ENCODE measurements at places on chromosomes 7 and 10.

DNA sequence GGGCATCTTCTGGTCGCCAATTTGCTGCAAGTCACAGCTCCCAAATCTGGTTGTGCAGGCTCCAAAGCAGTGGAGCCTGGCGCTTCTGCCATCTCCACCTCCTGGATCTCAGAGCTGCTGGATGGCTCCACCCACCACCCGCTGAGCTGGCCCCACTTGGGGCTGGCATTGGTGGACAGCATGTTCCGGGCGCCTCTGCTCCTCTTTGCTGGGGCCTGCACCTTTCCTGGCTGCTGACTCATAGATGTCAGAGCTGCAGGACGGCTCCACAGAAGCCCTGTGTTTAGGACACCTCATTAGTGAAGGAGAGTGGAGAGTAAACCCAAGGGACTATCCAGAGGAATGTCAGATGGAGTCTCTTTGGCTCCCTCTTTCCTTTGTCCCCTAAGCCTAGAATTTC lies 27.4 kb downstream of the MAPK8 start:
- DNase-seq = no peak

DNA sequence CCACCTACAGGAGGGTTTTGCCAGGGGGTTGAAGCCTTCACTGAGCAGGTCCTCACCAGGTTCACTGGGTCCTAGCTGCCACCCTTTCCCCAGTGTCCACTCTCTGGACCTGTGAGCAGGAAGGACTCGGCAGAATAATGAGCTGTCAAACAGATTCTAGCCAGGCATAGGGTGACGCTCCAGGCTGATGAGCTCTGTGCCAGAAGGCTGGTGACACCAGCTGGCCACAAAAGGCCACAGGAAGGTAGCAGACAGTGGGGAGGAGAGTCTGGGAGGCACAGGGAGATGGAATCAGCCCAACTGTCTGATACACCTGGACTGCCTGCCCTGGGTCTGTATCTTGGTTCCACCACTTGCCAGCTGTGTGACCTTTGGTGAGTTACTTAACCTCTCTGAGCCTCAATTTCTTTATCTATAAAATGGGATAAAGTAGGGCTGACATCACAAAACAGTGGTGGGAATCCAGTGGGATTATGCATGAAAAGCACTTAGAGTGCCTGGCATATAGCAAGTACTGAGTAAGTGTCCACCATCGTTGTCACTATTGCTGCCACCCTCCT lies 26.7 kb upstream of the NDST2 start:
- DNase-seq = no peak

DNA sequence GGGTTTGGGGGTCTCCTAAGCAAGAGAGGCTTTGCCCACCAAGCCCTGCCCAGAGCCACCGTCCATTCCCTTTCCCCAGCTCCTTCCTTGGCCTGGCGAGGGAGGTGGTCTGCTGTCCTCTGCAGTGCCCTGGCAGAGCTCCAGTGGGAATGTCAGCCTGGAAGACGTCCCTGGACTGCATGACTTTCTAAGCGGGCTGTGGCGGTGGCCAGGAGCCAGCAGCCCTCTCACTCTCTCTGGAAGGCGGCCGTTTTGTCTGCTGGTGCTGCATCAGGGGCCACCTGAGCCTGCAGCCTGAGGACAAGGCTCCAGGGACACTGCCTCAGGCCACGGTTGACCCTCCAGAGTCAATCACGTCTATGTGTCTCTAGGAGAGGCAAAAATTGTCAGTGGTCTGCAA lies 271.0 kb downstream of the SKAP2 start:
- DNase-seq = no peak

GRCh38 chr7:15042285-15043065 lies 139.9 kb upstream of the DGKB start:
- no peak for DNase-seq

GRCh38 chr7:140196361-140197217 lies 19.8 kb upstream of the KDM7A start:
- DNase-seq = no peak

GRCh38 chr7:95951997-95952795 lies 179.8 kb downstream of the DYNC1I1 start:
- DNase-seq = no peak

DNA sequence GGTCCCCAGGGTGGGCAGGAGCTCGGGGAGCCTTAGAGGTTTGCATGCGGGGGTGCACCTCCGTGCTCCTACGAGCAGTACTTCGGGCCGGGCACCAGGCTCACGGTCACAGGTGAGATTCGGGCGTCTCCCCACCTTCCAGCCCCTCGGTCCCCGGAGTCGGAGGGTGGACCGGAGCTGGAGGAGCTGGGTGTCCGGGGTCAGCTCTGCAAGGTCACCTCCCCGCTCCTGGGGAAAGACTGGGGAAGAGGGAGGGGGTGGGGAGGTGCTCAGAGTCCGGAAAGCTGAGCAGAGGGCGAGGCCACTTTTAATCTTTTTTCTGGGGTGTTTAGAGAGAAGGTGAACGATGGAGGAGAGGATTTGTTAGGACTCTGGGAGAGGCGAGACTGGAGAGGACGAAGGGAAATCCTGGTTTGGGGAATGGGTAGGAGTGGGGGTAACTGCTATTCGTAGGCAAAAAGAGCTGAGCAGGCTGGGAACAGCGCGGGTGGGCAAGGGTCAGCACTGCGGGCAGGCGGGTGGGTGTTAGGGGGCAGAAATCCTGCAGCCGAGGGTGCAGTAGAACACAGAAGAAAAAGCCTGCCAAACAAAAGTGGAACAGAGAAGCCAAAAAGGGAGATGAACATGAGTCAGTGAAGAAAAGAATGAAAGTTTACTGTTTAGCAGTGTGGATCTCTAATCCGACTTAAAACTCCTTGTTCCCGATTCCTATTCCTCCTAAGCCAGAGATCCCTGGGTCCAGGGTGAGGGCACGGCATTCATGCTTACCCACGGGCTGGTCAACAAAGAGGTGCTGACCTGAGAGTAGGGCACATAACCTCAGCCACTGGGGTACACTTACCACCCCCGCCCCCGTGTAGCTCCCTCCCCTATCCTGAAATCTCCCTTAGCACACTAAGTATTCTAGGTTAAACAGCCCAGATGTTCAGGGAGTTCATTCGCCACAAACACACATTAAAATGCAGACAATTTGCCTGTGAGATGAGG lies 26.9 kb downstream of the PRSS2 start:
- no peak for DNase-seq

DNA sequence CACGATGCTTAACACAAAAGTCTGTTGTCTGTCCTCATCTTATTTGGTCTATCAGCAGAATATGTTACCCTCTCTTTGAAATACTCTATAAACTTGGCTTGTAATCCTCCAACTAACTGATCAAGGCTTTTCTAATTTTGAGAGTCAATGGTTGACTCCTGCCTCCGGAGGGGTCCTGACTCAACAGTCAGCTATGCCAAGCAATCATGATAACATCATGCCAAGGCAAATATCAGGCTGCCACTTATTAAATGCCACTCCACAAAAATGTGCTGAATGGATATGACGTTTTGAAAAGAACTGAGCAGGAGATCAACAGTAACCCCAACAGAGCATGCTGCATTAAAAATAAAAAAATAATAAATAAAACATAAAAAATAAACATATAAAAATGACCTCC lies 116.1 kb downstream of the PARD3 start:
- no peak for DNase-seq

DNA sequence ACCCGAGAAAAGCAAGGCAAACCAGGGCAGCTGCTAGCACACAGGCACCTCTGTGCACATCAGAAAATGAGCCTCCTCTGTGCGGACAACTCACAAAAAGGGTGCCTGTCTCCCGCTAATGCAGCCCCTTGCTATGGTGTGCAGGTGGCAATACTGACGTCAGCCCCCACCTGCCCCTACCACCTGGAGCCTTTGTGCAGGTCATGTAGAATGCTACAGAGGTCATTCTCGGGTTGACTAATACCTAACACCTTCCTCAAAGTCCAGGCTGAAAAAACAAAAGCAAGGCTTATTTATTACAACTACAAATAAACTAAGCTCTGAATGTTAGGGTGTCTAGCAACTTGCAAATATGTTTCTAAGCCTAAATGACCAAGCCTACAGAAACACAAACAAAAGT lies 13.9 kb downstream of the PIP4K2A start:
- DNase-seq = no peak

DNA sequence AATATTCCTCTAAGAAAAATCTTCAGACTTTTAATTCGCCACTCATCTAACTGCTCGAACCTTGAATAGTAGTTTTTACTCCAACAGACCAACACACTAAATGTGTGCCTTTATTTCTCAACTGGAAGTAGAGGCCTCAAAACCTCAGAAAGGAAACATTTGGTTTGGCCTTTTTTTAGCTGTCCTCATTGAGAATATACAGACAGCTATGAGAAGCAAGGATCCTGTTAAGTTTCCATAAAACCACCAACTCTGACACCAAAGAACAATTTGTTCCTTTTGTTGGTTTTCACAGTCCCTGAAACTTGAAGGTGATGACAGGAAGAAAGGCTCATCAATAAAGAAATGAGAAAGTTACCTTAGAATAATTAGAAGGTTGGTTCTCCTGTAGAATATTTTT lies 199.2 kb upstream of the MEOX2 start:
- DNase-seq = no peak

GRCh38 chr7:107441581-107442422 lies 28.1 kb upstream of the GPR22 start:
- DNase-seq = no peak

- DNase-seq = no peak
These were observed 2.1 kb downstream of the NFE2L3 start for GRCh38 chr7:26153823-26154783.

GRCh38 chr7:66641526-66641871 lies 12.8 kb downstream of the KCTD7 start:
- no peak for DNase-seq

GRCh38 chr7:90303241-90303640 lies 17.9 kb downstream of the FAM237B start:
- DNase-seq = no peak

DNA sequence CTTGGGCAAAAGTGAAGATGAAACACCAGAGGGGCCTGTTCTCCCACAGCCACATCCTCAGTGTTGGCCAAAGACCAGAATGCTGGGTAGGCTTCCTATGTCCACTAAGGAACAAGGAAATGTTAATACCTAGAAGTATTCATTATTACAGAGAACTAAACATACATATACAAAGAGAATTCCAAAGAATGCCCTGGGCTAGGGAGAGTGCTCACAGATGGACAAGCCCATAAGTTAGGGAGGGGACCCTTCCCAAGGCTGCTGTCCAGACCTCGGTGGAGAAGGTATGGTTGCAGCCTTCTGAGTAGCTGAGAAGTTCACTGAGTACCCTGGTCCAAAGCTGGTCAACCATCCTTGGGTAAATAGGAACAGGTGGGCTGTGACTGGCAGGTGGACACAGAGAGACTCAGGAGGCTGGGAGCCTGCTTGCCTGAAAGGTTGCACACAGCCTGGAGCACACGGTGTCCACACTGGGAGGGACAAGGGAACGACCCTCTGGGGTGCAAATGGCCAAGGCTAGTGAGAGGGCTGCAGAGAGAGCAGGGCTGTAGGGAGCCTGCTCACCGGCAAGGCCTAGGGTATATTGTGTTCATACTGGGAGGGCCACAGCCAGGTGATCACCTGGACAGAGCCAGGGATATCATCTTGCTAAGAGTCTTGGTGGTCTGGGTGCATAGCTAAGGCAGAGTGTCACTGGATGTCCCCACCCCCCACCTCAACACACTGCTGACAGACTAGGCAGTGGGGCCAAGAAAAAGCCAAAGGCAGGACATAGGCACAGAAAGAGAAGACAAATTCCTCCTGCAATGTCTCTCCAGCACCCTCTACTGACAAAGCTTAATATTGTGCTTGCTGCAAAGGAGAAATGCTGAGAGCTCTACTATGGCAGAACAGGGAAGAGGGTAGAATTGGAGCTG lies 40.3 kb downstream of the CPVL start:
- DNase-seq = no peak

DNA sequence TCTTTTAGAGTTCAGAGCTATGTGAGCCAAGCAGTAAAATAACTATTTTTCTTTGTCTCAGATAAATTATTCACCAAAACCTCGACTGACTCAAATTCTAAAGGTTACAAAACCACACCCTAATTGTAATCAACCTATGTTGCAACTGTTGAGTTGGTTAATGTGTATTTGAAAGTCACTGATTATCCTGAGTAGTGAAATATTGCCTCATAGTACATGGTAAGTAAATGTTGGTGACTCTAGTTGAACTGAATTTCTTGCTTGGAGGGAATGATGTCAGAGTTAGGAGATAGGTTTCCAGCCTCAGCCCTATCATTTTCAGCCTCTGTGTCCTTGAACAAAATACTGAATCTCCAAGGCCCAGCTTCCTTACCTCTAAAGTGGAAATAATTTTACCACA lies 3.0 kb upstream of the CYP2C18 start:
- DNase-seq = no peak

DNA sequence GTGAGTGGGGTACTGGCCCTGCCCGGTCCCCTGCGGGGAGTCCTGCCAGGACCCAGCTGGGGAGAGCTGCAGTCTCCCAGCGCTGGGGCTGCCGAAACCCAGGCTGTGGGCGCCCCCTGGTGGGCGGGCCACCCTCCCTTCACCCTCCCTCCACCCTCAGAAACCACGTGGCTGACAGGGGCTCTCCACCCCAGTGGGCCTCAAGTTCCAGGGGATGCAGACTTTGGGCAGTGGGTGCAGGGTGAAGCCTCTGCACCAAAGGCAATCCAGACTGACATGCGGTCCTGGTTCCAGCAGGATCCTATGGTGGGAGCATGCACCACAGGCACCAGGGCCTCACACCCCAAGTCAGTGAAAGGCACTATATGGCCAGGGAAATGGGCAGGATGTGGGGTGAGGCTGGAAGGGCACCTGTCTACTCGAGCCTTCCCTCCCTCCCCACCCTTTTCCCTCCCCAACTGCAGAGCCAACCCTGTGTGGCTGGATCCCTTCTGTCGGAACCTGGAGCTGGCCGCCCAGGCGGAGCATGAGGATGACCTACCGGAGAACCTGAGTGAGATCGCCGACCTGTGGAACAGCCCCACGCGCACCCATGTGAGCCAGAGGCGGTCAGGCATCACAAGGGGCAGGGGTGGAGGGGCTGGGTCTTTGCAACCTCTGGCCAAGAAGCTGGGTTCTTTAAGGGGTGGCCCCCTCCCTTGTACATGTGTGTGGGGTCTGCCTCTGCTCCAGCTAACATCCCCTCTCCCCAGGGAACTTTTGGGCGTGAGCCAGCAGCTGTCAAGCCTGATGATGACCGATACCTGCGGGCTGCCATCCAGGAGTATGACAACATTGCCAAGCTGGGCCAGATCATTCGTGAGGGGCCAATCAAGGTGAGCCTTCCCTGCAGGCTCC lies 38.8 kb downstream of the PSAP start:
- peak; percentile 62 for DNase-seq

GRCh38 chr10:94274142-94274787 lies 88.5 kb downstream of the NOC3L start:
- no peak for DNase-seq

DNA sequence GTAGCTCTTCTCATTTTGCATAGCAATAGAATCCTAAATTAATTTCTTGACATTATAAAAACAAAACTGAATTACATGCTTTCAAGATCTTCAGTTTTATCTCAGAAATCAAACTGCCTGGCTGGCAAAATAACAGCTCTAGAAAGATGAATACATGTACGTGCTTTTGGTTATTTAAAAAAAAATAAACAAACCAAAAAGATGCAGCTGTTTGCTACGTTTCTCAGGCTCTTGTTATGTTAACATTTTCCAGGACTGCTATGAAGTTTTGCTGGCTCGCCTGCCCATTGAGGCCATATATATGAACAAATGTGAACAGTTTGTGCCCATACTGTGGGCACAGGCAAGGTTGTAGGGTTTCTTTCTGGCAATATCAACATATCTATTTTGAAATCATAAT lies 86.6 kb downstream of the ODAD2 start:
- no peak for DNase-seq

- no peak for DNase-seq
These were observed 60.7 kb downstream of the DGKB start for GRCh38 chr7:14841869-14842268.

GRCh38 chr10:7400068-7400715 lies 10.6 kb downstream of the SFMBT2 start:
- no peak for DNase-seq
